ENCODE measurements at places on chromosomes 3 and 15. TPM values are rescaled to one million over a fixed set of nuclear protein-coding genes. Genes with fewer than 3 reads are reported as not detected.

DNA sequence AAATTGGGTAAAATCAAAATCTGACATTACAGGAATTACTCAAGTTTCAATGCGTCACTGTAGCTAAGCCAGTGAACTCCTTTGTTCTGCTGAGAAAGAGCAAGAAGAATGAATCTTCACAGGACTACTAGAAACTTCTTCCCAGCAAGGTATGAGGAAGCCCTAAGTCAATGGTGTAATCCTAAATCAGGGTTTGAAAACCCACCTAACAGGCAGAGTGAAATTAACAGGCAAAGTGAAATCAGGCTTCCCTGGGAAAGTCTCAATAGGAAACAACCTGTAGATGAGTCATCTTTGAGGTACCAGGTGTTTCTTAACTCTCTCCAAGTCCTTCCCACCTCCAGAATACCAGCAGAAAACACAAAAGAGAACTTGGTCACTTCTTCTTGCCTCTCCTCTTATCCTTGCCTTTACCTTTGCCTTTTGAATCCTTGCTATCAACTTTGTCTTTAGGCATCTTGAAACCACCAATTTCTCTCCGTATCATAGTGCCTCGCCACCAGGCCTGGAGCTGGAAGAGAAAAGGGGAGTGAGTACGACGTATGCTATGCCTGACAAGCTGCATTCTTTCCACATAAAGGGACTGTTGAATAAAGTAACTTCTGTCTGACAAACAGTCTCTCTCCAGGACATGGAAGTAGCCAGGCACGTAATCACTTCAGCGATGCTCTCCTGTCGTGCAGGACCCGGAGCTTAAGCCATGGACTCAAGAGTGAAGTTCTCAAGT, 60.6 kb upstream of the RPL35A start:
- H3K27me3 ChIP-seq = no peaks in the 10 kb centered on the region
- H3K27ac ChIP-seq = no peak overlapping the region
- no peak overlapping the region for H3K4me3 ChIP-seq

Gene CLDN1
- 92.0 TPM for total RNA-seq

GRCh38 chr3:54928046-54928770, at the start of gene LRTM1:
Gene LRTM1 (minus strand): TSS chr3:54928059. CDS start chr3:54927911, 148 bp downstream.
- no peak for DNase-seq
- H3K27me3 ChIP-seq = peaks cover 2% of the 10 kb centered on the region
- H3K4me3 ChIP-seq = no peak within 1 kb of the TSS
- H3K27ac ChIP-seq = no peak within 1 kb of the TSS
- no peaks in the 10 kb centered on the region for H3K4me1 ChIP-seq
- no peaks in the 10 kb centered on the region for H3K36me3 ChIP-seq

Gene SAMD7
- total RNA-seq = not detected

Gene SH2D7
- not detected for total RNA-seq

- DNase-seq = no peak
- no peak overlapping the region for H3K4me3 ChIP-seq
- no peaks in the 10 kb centered on the region for H3K36me3 ChIP-seq
- H3K27me3 ChIP-seq = no peaks in the 10 kb centered on the region
These were observed 40.6 kb downstream of the ASB7 start for GRCh38 chr15:100642950-100643338.
